Natural killer cell treated with Interleukin-12 subunit alpha and Interleukin-12 subunit beta and Interleukin-15 and Interleukin-18, amount 100 ng/mL, for 72 hours (primary cell): ENCODE measurements at places on chromosomes 7 and 10. TPM values are rescaled to one million over a fixed set of nuclear protein-coding genes. Genes with fewer than 3 reads are reported as not detected.

Gene CALHM3
- not detected for total RNA-seq

Gene FRMPD2
- total RNA-seq = not detected

Gene UPK3B
- total RNA-seq = 5.0 TPM

Gene RBM48
- 19.9 TPM for total RNA-seq

GRCh38 chr7:28208506-28208905, 27.9 kb upstream of the JAZF1 start:
- peaks cover 12% of the 10 kb centered on the region for H3K36me3 ChIP-seq
- peak overlapping the region; percentile 81 for H3K27ac ChIP-seq
- peaks cover 53% of the 10 kb centered on the region for H3K4me1 ChIP-seq
- no peaks in the 10 kb centered on the region for H3K27me3 ChIP-seq

DNA sequence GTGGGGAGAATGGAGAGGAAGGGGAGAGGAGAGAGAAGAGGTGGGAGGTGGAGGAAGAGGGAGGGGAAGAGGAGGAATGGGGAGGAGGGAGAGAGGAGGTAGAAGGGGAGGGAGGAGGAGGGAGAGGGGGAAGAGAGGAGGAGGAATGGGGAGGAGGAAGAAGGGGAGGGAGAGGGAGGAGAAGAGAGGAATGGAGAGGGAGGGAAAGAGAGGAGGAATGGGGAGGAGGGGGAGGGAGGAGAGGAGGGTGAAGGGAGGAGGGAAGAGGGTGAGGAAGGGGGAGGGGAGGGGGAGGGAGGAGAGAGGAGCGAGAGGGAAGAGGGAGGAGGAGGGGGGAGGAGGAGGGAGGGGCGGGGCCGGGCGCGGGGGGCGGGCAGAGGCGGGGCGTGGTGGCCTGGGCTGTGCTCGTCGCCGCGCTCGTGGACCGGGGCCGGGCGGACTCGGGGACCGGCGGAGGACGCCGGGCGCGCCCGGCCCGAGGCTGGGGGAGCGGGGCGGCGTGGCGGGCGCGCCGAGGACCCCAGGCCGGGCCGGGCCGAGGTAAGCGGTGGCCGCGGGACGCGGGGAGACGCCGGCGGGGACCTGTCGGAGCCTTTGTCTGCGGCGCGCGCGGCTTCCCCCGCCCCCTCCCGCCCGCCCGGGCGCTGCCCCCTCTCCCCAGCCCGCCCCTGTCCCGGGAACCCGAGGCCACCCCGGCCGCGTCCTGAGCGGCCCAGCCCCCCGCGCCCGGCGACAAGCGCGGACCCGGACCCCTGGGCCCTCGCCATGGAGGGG, at the start of gene SLC29A4:
Gene SLC29A4, plus strand, starts transcription at position 401 of the 774 bp plus-strand sequence. CDS start 4,874 bp downstream, outside the sequence.
- H3K27me3 ChIP-seq = peaks cover 4% of the 10 kb centered on the region
- no peak for DNase-seq
- H3K4me3 ChIP-seq = no peak within 1 kb of the TSS
- no peak within 1 kb of the TSS for H3K27ac ChIP-seq
- no peaks in the 10 kb centered on the region for H3K36me3 ChIP-seq

- H3K4me3 ChIP-seq = no peak overlapping the region
- H3K27ac ChIP-seq = no peak overlapping the region
- H3K4me1 ChIP-seq = peaks cover 22% of the 10 kb centered on the region
- peaks cover 7% of the 10 kb centered on the region for H3K27me3 ChIP-seq
- no peaks in the 10 kb centered on the region for H3K36me3 ChIP-seq
Observed at GRCh38 chr10:62820586-62820985, 4.4 kb upstream of the EGR2 start.

DNA sequence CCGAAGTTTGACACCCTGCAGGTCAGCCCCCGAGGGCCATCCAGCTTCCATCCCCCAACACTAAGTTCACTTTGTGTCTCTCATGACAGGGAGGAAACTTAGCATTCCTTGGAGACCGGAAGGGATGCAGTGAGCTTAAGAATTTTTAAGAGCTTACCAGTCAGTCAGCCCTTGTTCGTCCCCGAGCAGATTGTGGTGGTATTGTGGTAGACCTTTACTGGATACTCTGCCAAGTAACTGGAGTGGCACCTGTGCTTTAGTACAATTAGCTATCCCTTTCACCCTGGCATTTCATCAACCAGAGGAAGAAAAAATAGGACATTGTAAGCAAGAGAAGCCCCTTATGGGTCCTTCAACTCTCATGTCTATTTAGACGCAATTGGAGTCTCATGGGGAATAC, 74.8 kb downstream of the NSUN6 start:
- no peak overlapping the region for H3K4me3 ChIP-seq
- peaks cover 4% of the 10 kb centered on the region for H3K4me1 ChIP-seq
- H3K27me3 ChIP-seq = no peaks in the 10 kb centered on the region
- DNase-seq = no peak
- no peak overlapping the region for H3K27ac ChIP-seq

DNA sequence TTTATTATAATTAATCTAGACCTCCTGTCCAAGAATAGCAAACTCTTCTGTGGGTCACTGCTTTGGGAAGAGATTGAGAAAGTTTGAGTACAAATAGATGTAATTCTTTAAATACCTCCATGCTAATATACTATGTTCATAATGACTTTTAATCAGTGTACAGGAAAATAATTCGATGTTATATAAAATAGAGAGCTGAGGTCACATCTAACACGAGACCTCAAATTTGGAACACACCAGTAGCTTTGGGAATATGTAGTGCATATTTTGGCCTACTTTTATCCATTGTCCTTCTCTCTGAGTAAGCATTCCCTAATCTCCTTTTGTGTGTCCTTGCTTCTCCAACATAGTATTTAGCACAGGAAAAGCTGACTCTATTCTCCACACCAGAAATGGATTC, 27.3 kb upstream of the CABCOCO1 start:
- DNase-seq = no peak
- no peaks in the 10 kb centered on the region for H3K36me3 ChIP-seq
- H3K4me1 ChIP-seq = no peaks in the 10 kb centered on the region
- H3K27me3 ChIP-seq = peaks cover 3% of the 10 kb centered on the region

DNA sequence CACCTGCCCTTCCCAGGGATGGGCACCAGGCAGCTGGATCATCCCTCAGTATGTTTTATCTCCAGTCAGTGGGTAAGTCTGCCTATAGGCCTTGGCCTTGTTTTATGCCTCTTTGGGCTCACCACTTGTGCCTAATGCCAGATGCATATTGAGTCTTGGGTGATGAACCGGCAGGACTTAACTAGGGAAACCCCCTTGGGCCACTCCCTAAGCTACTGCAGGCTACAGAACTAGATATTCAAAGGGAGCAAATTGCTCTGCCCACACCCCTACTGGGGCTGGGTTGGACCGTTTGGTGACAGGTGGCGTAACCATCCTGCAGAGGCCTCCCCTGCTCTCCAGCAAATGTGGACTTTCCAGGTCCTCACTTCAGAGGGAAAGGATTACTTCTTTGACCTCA, 115.7 kb upstream of the GDF10 start:
- H3K36me3 ChIP-seq = no peaks in the 10 kb centered on the region
- no peak overlapping the region for H3K27ac ChIP-seq
- no peaks in the 10 kb centered on the region for H3K4me1 ChIP-seq
- H3K4me3 ChIP-seq = no peak overlapping the region
- no peaks in the 10 kb centered on the region for H3K27me3 ChIP-seq
- DNase-seq = no peak

- DNase-seq = peak; percentile 84
- peaks cover 31% of the 10 kb centered on the region for H3K36me3 ChIP-seq
- peak overlapping the region; percentile 95 for H3K4me3 ChIP-seq
- H3K4me1 ChIP-seq = peaks cover 79% of the 10 kb centered on the region
Observed at GRCh38 chr10:112389271-112389822, 15.4 kb downstream of the ACSL5 start.

- no peak overlapping the region for H3K27ac ChIP-seq
- H3K4me1 ChIP-seq = peaks cover 24% of the 10 kb centered on the region
- no peak overlapping the region for H3K4me3 ChIP-seq
Observed at GRCh38 chr10:22537810-22538209, 176.6 kb downstream of the PIP4K2A start.

DNA sequence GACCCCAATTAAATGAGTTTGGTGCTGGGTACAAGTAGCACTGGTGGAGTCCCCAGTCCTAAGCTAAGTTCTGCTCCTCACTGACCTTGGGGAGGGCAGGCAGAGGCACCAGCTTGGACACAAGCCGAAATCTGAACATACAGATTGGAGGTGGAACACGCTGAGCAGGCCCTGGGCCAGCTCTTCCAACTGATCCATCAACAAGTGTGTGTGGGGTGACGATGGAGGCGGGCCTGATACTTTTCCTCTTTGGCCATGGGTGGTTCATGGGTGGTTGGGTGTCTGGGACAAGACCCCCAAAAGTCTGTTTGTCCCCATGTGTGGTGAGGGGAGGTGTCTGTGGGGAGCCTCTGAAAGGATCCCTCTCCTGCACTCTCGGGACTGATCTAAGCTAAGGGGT, 1.9 kb downstream of the ADCYAP1R1 start:
- H3K27ac ChIP-seq = no peak overlapping the region
- peaks cover 34% of the 10 kb centered on the region for H3K27me3 ChIP-seq
- H3K4me1 ChIP-seq = no peaks in the 10 kb centered on the region
- DNase-seq = no peak

DNA sequence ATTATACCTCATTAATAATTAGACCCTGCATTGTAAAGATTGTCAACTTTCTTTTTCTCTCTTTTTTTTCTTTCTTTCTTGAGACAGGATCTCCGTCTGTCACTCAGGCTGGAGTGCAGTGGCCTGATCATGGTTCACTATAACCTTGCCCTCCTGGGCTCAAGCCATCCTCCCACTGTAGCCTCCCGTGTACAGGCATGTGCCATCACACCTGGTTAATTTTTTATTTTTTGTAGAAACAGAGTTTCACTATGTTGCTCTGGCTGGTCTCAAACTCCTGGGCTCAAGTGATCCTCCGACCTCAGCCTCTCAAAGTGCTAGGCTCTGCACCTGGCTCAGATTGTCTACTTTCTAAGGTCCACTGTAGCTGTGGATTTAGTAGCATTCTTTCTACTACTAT, 50.7 kb downstream of the MDFIC start:
- H3K4me3 ChIP-seq = no peak overlapping the region
- no peak for DNase-seq
- peaks cover 51% of the 10 kb centered on the region for H3K4me1 ChIP-seq
- H3K36me3 ChIP-seq = no peaks in the 10 kb centered on the region
- H3K27me3 ChIP-seq = no peaks in the 10 kb centered on the region
- no peak overlapping the region for H3K27ac ChIP-seq

GRCh38 chr7:65475040-65475726, 101.5 kb downstream of the ZNF92 start:
- peak overlapping the region; percentile 40 for H3K4me3 ChIP-seq
- H3K36me3 ChIP-seq = peaks cover 17% of the 10 kb centered on the region
- peak overlapping the region; percentile 40 for H3K27ac ChIP-seq
- DNase-seq = no peak

GRCh38 chr7:132757783-132758182, 181.5 kb upstream of the PLXNA4 start:
- no peaks in the 10 kb centered on the region for H3K4me1 ChIP-seq
- H3K27me3 ChIP-seq = no peaks in the 10 kb centered on the region
- H3K27ac ChIP-seq = no peak overlapping the region

- H3K27me3 ChIP-seq = peaks cover 13% of the 10 kb centered on the region
- H3K27ac ChIP-seq = no peak overlapping the region
- H3K4me3 ChIP-seq = no peak overlapping the region
- H3K4me1 ChIP-seq = no peaks in the 10 kb centered on the region
- no peak for DNase-seq
Observed at GRCh38 chr10:76915316-76915715, 722.3 kb downstream of the KCNMA1 start.

DNA sequence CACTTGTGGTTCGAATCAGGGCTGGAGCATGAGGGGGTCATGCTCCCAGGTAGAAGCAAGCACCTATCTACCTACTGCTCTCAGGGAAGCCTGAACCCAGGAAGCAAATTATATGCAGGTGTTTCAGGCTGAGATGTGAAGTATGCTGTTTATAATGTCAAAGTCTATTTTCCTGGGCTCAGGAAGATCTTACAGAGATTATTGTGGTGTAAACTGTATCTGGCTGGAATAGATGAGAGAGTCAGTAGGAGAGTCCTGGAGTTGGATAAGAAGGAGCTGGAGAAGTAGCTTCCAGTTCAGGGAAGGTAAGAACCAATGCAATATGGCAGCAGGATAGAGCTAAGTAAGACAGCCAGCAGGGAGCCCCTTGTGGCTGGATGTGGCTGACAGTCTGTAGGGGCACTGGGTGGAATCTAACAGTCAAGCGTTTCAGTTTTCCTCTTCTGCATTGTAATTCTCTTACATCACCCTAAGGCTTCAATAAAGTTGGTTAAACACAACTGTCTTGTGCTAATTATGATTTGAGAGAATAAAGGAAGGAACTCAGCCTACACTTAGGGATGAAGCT, 105.9 kb upstream of the EEPD1 start:
- H3K27ac ChIP-seq = no peak overlapping the region
- no peak for DNase-seq
- no peaks in the 10 kb centered on the region for H3K4me1 ChIP-seq

DNA sequence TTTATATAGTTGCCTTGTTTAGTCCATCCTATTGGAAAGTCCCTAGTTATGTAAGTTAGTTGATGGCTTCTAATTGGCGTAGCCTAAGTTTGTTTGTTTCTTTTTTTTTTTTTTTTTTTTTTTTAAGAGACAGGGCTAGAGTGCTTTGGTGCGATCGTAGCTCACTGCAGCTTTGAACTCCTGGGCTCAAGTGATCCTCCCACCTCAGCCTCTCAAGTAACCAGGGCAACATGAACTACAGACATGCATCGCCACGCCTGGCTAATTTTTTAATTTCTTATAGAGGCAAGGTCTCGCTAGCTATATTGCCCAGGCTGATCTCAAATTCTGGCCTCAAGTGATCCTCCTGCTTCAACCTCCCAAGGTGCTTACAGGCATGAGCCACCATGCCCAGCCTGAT, 7.1 kb downstream of the CSGALNACT2 start:
- no peak overlapping the region for H3K4me3 ChIP-seq
- no peaks in the 10 kb centered on the region for H3K36me3 ChIP-seq
- peak overlapping the region; percentile 61 for H3K27ac ChIP-seq
- DNase-seq = no peak
